ENCODE measurements at places on chromosomes 6 and 20.

DNA sequence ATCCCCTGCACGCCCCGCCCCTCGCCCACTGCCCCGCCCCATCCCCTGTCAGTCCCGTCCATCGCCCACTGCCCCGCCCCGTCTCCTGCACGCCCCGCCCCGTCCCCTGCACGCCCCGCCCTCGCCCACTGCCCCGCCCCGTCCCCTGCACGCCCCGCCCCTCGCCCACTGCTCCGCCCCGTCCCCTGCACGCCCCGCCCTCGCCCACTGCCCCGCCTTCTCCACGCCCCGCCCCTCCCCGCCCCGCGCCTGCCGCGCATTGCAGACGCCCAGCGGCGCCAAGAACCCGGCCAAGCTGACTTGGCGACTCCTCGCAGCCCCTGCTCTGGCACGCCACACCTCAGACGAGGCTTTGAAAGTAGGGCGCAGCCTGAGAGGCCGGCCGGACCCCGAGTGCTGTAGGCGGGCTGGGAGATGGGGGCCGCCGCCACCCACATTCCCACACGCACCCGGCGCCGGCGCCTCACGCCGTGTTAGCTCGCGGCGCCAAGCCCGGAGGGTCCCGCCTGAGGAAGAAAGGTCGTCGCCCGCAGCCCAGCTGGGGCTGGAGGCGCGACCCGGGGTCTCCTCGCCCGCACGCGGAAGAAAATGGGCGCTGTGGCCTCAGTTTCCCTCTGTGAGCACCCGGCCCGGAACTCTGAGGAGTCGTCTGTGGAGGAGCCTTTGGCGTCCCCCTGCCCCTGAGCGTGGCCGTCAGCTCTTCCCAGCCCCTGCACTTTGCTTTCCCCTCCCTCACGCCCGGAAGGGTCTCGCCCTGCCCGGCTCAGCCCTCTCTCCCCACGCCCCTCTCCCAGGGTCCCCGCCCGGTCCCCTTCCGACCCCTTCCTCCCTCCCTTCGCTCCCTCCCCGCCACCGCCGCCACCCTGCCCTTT lies at the start of gene RAD21L1:
Gene RAD21L1 (plus strand): TSS at position 262 of the 872 bp plus-strand sequence. CDS start 2,410 bp downstream, outside the sequence.
- DNase-seq, result peak; percentile 70
- no peak within 1 kb of the TSS for H3K27ac ChIP-seq
- H3K4me3 ChIP-seq, result peak within 1 kb of the TSS; percentile 80
- H3K27me3 ChIP-seq, result peaks cover 5% of the 10 kb centered on the region

GRCh38 chr6:136644597-136644952 lies 94.4 kb upstream of the MAP7 start:
- H3K4me3 ChIP-seq, result no peak overlapping the region
- no peaks in the 10 kb centered on the region for H3K27me3 ChIP-seq
- DNase-seq, result no peak
- peak overlapping the region; percentile 61 for H3K27ac ChIP-seq
- H3K36me3 ChIP-seq, result peaks cover under 1% of the 10 kb centered on the region

DNA sequence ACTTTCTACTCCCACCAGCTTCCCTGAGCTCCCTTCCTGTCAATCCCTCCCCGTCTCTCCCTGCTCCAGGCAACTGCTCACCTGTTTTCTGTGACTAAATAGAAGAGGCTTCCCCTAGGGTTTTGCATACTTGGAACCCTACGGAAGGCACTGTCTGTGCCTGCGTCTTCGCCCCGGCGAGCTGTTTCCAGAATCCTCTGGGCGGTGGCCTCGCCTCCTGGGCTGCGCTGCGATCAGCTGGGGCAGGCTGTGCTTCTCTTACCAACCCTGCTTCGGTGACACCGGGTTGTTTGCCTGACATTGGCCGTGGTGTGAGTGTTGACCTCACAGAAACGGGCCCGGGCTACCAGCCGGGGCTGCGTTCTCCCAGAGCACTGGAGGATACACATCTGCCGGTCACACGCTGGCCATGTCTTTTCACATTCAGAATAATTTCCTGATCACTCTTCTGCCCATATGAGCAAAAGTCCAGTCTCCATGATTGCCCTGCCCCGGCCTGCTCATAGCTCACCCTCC lies 29.4 kb upstream of the CCR6 start:
- no peaks in the 10 kb centered on the region for H3K4me1 ChIP-seq
- H3K36me3 ChIP-seq, result no peaks in the 10 kb centered on the region

DNA sequence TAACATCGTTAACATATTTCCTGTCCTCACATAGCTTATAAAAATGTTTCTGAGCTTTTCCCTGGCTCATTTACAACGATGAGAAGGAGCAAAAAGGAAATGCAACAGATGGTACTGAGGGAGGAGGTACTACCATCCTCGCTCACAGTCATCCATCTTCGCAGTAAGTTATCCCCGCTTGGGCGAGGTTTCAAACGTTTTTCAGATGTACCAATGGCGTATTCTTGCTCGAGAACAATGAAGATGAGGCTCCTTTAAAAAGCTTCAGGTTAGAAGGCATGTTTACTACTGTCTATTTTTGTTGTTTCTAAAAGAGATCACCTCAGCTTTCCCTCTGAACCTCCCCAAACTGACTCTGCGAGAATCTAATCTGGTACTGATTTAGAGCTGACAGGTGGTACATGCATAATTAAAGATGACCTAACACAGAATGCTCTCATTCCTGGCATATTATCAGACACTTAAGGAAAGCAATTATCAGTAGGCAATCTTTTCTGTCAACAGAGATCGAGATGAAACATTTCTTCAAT lies 178.7 kb downstream of the GJA10 start:
- no peaks in the 10 kb centered on the region for H3K4me1 ChIP-seq
- no peak for DNase-seq
- no peaks in the 10 kb centered on the region for H3K36me3 ChIP-seq
- no peaks in the 10 kb centered on the region for H3K27me3 ChIP-seq
- no peak overlapping the region for H3K4me3 ChIP-seq

GRCh38 chr6:18495236-18495635 lies 108.1 kb downstream of the RNF144B start:
- no peak overlapping the region for H3K4me3 ChIP-seq
- H3K4me1 ChIP-seq, result peaks cover 2% of the 10 kb centered on the region
- H3K36me3 ChIP-seq, result no peaks in the 10 kb centered on the region

- H3K4me1 ChIP-seq, result no peaks in the 10 kb centered on the region
- no peaks in the 10 kb centered on the region for H3K36me3 ChIP-seq
- H3K27ac ChIP-seq, result no peak overlapping the region
- H3K27me3 ChIP-seq, result no peaks in the 10 kb centered on the region
- no peak for DNase-seq
- H3K4me3 ChIP-seq, result no peak overlapping the region
Observed at GRCh38 chr6:85803721-85804120, 161.0 kb upstream of the SYNCRIP start.

- no peak overlapping the region for H3K27ac ChIP-seq
- no peaks in the 10 kb centered on the region for H3K27me3 ChIP-seq
- H3K4me3 ChIP-seq, result no peak overlapping the region
- no peaks in the 10 kb centered on the region for H3K36me3 ChIP-seq
- H3K4me1 ChIP-seq, result no peaks in the 10 kb centered on the region
Observed at GRCh38 chr6:111864138-111865048, 8.9 kb downstream of the FYN start.

GRCh38 chr6:163354085-163354484 lies 60.4 kb upstream of the QKI start:
- no peaks in the 10 kb centered on the region for H3K36me3 ChIP-seq
- H3K4me3 ChIP-seq, result no peak overlapping the region
- no peaks in the 10 kb centered on the region for H3K4me1 ChIP-seq
- no peak for DNase-seq
- peak overlapping the region; percentile 59 for H3K27ac ChIP-seq

DNA sequence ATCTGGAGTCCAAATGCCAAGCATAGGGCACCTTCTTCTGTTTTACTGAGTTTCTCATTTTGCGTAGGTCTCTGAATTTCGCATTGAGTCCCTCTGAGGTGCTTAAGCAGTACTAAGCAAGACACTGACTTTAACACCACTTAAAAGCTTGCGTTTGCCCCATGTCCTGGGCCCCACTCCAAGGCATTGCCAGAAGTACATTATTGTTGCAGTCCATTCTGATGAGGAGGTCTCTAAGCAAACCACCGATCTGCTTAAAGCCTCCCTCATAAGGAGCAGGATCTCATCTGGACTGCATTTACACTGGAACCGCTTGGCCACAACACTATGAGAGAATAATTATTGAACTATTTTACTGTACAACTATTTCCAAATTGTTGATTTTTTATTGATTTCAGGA lies 16.3 kb downstream of the BMP2 start:
- H3K27me3 ChIP-seq, result no peaks in the 10 kb centered on the region
- H3K36me3 ChIP-seq, result peaks cover 7% of the 10 kb centered on the region
- no peaks in the 10 kb centered on the region for H3K4me1 ChIP-seq
- no peak overlapping the region for H3K4me3 ChIP-seq

DNA sequence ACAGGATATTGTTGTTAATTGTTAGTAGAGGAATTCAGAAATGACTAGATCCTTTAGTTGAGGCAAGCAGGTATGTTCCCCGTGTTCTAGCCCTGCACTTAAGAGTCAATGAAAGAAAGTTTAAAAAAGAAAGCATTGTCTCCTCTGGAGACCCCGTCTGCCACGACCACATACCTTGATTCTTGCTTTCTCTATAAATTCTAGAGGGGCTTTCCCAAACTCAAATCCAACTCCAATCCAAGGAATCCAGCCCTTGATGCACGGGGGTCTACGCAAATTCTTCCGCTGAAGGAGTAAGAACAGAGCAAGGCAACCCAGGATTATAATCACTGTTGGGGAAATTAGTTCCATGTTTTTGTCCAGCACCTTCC lies 401 bp downstream of the CYP39A1 start:
- no peaks in the 10 kb centered on the region for H3K4me1 ChIP-seq
- peak overlapping the region; percentile 90 for H3K4me3 ChIP-seq
- no peaks in the 10 kb centered on the region for H3K36me3 ChIP-seq
- DNase-seq, result no peak

Measured in ascending aorta (tissue), 2 donors.